Body of pancreas (tissue), 4 donors: ENCODE measurements at places on chromosomes 11 and 22. TPM values are rescaled to one million over a fixed set of nuclear protein-coding genes. Genes with fewer than 3 reads are reported as not detected.

DNA sequence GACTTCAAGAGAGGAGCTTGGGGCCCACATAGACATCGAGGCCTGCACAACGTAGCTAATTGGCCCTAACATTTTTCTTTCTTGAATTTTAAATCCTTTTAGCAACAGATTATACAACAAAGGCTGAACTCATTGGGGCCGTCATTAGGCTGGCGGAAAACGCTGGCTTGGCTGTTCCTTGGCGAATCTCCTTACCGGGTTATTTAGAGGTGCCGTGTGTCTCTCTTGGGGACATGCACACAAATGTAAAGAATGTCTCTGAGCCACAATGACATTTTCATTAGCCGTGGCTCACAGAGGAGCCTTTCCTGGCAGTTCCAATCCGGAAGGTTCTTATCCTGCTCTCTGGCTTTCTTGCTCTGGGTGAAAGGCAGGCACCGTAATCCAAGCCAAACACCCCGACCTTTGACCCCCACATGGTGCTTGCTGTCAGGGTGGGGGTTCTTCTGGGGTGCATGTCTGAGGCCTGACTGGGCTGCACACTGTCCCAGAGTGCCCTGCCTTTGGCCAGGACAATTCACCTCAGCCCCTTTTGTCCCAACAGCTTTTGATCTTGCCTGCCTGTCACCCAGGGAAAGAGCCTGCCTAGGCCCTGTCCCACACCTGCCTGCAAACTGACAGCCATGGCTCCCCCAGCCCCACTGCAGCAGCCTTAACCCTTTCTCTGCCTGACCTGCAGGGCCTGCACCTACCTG is 9.2 kb upstream of the FGF3 start:
- DNase-seq, result no peak
- H3K36me3 ChIP-seq, result no peaks in the 10 kb centered on the region
- H3K27me3 ChIP-seq, result no peaks in the 10 kb centered on the region
- H3K4me1 ChIP-seq, result no peaks in the 10 kb centered on the region
- no peak overlapping the region for H3K27ac ChIP-seq
- H3K4me3 ChIP-seq, result no peak overlapping the region

DNA sequence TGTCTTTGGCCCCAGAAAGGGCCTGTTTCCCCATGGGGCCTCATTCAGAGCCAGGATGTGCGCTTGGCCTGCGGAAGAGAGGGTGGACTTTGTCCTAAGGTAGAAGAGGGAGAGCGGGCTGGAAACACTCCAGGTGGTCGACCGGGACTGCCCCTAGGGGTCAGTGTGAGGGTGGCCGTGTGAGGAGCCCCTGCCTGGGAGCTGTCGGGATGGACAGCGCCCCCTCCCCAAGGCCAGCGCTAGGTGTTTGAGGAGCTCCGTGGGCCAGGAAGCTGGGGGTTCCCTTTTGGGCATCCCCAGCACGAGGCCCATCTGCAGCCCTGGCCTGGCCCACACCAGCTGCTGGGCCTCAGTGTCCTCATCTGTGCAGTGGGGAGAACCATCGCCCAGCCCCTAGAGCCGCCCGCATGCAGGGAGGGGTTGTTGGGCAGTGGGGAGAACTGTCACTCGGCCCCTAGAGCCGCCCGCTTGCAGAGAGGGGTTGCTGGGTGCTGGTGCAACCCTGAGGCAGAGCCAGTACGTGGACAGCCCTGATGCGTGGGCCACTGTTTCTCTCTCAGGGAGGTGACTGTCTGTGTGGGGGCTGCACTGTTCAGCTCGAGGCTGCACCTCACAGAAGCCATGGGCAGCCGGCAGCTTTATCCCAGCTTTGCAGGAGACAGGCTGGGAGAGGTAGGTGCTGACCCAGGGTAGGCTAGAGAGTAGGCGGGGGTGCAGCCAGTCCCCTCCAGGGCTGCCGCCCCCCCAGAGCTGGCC is 1319.9 kb downstream of the BRD1 start:
- H3K27ac ChIP-seq, result no peak overlapping the region
- no peaks in the 10 kb centered on the region for H3K4me1 ChIP-seq
- H3K4me3 ChIP-seq, result no peak overlapping the region
- no peak for DNase-seq
- H3K36me3 ChIP-seq, result no peaks in the 10 kb centered on the region
- no peaks in the 10 kb centered on the region for H3K27me3 ChIP-seq

The TMEM86A gene
- 4.7 TPM for total RNA-seq

- no peak overlapping the region for H3K4me3 ChIP-seq
- no peaks in the 10 kb centered on the region for H3K27me3 ChIP-seq
- H3K27ac ChIP-seq, result peak overlapping the region; percentile 6
Measured at GRCh38 chr11:62540804-62541701, 5.6 kb downstream of the AHNAK start.

GRCh38 chr11:134533511-134533910 is 121.5 kb upstream of the B3GAT1 start:
- no peaks in the 10 kb centered on the region for H3K4me1 ChIP-seq
- no peak overlapping the region for H3K4me3 ChIP-seq
- no peaks in the 10 kb centered on the region for H3K27me3 ChIP-seq
- H3K27ac ChIP-seq, result no peak overlapping the region
- no peaks in the 10 kb centered on the region for H3K36me3 ChIP-seq
- DNase-seq, result no peak

GRCh38 chr11:123504401-123504800 is 74.3 kb downstream of the GRAMD1B start:
- H3K27me3 ChIP-seq, result no peaks in the 10 kb centered on the region
- H3K4me1 ChIP-seq, result no peaks in the 10 kb centered on the region
- H3K4me3 ChIP-seq, result no peak overlapping the region
- DNase-seq, result no peak

- no peak for DNase-seq
- no peak overlapping the region for H3K27ac ChIP-seq
- no peaks in the 10 kb centered on the region for H3K27me3 ChIP-seq
Measured at GRCh38 chr11:2593393-2593950, 106.3 kb downstream of the KCNQ1OT1 start.

The ILK gene
- 82.8 TPM for total RNA-seq

The GPHA2 gene
- 7.3 TPM for total RNA-seq

DNA sequence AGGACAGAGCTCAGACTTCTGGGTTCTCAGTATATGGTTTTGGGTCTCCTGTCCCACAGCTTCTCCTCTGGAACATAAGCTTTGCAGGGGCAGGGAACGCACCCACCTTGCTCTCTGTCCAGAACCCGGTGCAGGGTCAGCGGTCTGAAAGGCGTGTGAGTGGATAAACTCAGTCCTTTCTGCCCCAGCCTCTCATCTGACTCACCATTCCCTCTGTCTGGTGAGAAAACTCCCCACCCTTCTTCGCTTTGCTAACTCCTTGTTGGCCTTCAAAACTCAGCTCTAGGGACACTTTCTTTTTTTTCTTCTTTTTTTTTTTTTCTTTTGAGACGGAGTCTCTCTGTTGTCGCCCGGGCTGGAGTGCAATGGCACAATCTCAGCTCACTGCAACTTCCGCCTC is 68.9 kb upstream of the NUP50 start:
- no peak overlapping the region for H3K4me3 ChIP-seq
- no peak for DNase-seq
- no peaks in the 10 kb centered on the region for H3K4me1 ChIP-seq
- no peak overlapping the region for H3K27ac ChIP-seq
